ENCODE measurements at places on chromosomes 6 and 20.

- no peak for DNase-seq
Observed at GRCh38 chr6:132768051-132768517, 10.4 kb upstream of the VNN2 start.

- no peak for DNase-seq
Observed at GRCh38 chr6:26086211-26086610, 1.0 kb upstream of the HFE start.

- DNase-seq = no peak
Observed at GRCh38 chr6:94131271-94131670, 711.9 kb upstream of the EPHA7 start.

DNA sequence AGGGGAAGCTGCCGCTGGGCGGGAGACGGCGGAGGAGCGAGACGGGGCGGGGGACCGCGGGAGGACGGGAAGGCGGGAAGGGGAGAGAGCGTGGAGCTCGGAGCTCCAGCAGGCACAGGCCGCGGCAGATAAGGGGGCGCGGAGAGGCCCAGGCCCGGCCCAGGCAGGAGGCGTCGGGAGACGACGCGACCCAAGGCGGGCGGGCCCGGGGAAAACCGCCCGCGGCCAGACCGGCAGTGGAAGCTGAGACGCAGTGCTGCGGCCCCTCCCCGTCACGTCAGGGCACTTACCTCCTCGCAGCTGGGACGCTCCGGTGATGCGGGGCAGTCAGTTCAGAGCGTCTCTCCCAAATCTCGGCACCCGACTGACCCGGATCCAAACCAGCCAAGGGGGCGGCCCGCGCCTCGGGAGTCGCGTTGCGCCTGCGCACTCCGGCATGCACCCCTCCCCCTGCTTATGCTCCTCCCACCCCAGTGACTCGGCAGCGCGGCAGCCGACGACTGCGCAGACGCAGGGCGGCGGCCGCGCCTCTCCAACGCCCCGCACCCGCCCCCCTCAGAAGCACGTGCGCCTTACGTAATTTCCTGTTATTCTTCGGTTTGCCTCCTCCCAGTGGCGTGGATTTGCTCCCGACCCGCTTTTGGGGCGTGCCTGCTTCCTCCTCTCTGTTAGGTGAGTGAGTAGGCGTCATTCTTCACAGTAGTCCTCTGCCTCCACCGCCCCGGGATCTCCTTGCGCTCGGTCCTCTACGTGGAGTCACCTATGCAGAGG lies at the start of gene OSER1:
OSER1 (minus strand) TSS at position 366 of the 771 bp plus-strand sequence. CDS start 3,814 bp downstream, outside the sequence.
- DNase-seq = peak; percentile 99

- no peak for DNase-seq
Observed at GRCh38 chr6:38522322-38522721, 117.4 kb downstream of the BTBD9 start.

DNA sequence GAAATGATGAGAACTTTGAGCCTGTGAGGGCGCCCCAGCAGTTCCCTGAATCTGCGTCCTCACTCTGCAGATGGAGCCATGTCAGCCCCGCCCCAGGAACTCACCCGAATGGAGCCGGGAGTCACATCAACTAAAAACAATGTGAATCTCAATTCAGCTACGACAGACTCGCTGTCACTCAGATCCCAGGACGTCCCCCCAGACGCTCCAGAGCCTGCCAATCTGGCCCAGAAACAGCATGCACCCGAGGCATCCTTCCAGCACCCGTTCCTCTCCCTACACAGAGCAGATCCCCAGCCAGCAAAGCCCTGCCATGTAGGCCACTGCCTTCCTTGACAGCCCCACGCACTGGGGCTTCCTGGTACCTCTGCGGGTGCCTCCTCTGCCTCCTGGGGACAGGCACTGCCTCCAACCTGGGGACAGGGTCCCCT lies 248.0 kb downstream of the TTLL2 start:
- DNase-seq = no peak

- DNase-seq = no peak
Observed at GRCh38 chr6:155442562-155442961, 13.1 kb downstream of the NOX3 start.

DNA sequence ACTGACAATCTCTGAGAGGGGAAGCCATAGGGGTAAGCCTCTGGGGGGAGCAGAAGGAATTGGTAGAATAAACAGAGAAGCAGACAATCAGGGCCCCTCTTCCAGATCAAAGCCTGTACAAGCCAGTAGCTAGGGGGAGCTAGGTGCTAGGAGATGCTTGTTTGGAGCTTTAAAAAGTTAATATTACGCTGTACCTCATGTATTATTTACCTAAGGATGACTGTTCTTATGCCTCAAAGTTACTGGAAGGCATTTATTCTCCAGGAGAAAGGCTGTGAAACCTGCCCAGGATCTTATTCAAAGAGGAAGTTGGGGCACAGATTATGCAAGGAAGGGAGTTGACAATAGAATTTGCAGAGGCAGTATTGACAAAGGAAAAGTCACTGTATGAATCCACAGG lies 111.8 kb upstream of the SLC35F1 start:
- no peak for DNase-seq

GRCh38 chr6:6584310-6585002 lies 4.1 kb upstream of the LY86 start:
- DNase-seq = peak; percentile 17

DNA sequence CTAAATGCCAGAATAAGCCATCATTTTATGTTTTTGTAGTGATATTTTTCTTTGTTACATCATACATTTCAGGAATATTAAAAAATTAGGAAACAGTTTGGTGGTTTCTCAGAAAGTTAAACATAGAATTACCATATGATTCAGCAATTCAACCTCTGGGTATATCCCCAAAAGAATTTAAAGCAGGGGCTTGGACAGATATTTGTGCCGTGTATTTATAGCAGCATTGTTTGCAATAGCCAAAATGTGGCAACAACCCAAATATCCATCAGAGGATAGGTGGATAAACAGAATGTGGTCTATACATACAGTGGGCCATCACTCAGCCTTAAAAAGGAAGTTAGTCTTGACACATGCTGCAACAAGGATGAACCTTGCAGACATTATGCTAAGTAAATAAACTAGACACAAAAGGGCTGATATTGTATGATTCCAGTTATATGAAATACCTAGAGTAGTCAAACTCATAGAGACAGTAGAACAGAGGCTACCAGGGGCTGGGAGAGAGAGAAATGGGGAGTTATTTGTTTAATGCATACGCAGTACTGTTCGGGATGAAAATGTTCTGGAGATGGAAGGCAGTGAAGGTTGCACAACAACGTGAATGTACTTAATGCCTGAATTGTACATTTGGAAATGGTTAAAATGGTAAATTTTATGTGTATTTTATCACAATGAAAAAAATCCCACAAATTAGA lies 18.9 kb upstream of the TRAF3IP2 start:
- DNase-seq = no peak

- DNase-seq = no peak
Observed at GRCh38 chr6:77217896-77218295, 245.4 kb downstream of the HTR1B start.

DNA sequence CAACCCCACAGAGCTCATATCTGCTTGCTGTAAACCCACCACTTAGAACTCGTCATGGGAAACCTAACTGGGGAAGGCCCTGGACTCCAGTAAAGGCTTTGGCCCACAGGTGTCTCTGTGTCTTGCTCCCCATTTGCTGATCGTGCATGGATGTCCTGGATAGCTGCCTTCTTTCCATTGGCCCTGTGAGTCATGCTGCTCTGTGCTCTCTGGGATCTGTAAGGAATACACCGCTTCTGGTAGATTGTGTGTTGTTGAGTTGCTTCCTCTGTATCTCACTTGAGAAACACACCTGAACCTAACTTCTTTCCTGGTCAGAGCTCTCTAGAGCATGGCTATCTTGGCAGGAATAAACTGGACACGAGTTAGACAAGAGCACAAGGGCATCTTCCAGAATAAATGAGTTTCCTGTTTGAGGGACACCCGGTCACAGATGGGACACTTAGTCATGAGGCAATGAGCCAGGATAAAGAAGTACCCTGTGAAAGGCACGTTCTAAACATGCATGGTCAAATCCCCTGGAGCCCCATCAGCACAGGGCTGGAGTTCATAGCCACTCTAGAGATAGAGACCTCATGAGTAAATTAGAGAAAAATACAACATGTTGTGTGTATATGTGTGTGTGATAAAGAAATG lies 99.6 kb upstream of the TMEM170B start:
- no peak for DNase-seq

DNA sequence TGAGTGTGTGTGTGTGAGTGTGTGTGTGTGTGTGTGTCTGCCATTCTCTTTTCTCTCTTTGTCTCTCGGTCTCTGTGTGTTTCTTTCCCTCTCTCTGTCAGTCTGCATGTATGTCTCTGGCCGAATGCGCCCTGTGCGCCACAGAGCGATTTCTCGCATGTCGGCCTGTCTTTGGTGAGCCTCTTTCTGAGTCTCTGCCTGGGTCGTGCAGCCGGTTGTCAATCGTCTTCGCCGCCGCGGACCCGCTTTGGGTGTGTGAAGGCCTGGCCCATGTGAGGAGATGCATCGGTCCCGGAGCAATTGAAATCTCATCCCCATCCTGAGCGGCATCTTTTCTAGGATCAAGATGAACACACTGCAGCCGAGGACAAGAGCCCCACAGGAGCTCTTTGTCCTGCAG lies 1567.2 kb upstream of the DEFB115 start:
- DNase-seq = no peak

GRCh38 chr20:45636513-45636912 lies 5.4 kb upstream of the WFDC9 start:
- DNase-seq = no peak

DNA sequence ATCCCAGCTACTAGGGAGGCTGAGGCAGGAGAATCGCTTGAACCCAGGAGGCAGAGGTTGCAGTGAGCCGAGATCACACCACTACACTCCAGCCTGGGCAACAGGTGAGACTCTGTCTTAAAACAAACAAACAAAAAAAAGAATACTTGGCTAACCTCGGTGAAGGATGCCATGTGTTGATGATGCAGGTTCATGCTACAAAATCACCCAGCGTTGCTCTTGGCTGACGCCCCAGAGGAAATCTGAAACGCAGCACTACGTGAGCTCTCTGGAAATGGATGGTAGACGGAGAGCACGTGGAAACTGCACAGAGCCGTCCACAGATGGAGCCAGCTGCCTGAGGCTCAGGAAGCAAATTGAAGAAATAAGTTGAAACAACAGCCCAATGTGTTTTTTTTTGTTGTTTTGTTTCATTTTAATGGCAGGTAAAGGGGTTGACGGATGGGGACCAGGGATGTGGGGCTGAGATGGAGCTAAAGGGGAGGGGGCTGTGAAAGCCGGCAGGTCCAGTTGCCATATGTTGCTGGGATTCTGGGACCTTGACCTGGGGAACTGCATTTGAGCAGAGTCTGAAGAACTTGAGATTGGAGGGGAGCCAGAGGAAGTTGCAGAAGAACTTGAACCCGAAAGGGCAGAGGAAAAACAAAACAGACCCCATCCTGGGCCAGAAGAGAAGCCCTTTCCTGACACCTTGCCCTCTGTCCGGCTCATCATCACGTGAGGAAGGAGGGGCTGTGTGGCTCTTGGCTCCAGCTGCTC lies 12.8 kb upstream of the MANBAL start:
- DNase-seq = peak; percentile 99

GRCh38 chr20:3239026-3239866 lies at the start of gene SLC4A11:
SLC4A11 (minus strand) TSS chr20:3239190; CDS start chr20:3239137, 53 bp downstream.
- peak; percentile 34 for DNase-seq

- no peak for DNase-seq
Observed at GRCh38 chr6:161590961-161591627, 317.2 kb upstream of the AGPAT4 start.

GRCh38 chr6:1240766-1241318 lies 71.1 kb upstream of the FOXQ1 start:
- DNase-seq = no peak

DNA sequence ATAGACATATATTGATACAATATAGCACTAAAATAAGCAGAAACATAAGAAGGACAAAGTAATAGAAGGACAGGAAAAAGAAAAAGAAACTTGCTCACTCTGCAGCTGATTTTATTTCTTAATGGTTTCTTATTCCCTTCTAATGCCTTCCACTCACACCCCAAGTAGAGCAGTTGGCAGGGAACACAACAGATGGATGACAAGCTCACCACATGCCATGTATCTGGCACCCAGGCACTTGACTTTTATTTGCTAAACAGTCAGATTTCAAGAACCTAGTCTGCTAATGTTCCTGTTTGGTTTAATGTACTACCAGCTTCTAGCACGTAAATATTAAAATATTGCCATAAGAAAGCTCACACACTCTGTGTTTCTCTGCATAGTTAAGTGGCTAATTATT lies 87.1 kb downstream of the COL19A1 start:
- DNase-seq = peak; percentile 99

DNA sequence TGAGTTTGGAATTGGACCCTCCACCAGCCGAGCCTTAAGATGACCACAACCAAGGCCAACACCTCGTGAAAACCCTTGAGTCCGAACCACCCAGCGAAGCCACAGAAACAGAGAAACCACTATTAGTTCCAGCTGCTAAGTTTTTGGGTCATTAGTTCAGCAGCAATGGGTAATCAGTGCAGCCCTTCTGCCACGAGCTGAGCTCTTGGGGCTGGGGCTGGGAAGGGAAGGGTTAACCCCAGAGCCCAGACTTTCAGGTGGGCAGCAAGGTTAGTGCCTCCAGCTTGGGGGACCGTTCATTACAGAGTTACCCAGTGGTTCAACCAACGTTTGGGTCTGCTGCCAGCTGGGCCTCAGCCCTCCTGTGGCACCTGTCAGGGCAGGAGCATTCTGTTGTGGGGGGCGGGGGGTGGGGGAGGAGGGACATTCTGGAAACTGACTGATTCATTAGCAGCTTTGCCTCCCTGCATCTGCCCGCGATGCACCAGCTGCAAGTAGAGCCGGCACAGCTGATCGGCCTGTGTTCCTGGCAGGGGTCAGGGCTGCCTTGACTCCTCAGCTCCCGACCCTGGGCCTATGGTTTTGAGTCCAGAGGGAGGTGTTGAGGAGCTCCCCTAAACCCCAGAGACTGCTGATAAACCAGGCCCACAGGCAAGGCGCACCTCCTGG lies 52.7 kb downstream of the TGM2 start:
- DNase-seq = peak; percentile 33

GRCh38 chr20:45998337-45998736 lies 10.4 kb upstream of the MMP9 start:
- no peak for DNase-seq

DNA sequence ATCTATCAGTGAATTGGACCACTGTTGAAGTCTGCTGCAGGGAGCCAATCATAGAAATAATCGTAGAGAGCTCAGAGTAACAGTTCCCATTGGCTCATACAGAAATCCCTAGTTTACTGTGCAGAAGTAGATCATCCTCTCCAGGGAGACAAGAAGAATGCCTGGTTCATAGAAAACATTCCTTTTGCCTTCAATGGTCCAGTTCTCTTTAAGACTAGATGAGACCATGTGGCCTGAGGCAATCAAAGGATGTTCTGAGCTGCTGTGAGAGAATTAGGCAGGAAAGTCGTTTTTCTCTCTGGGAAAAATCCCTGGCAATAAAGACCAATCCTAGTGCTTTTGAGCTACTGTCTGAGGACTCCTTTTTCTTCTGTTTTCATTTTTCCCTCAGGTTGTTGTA lies 208.4 kb downstream of the CENPW start:
- DNase-seq = no peak
